ENCODE measurements at places on chromosomes 7 and 10. TPM values are rescaled to one million over a fixed set of nuclear protein-coding genes. Genes with fewer than 3 reads are reported as not detected.

Gene TMEM236
- total RNA-seq = 0.49 TPM

Gene NPFFR1
- 4.8 TPM for total RNA-seq

Gene PAX4
- not detected for total RNA-seq

Gene ZNF394
- 38.8 TPM for total RNA-seq

Gene DPP6
- 0.62 TPM for total RNA-seq

Gene RPEL1
- not detected for total RNA-seq

Gene CNNM1
- total RNA-seq = not detected

Gene ALKBH4
- total RNA-seq = 8.6 TPM

Gene OR2A12
- not detected for total RNA-seq

Gene KEL
- 2.3 TPM for total RNA-seq

Gene LIPF
- total RNA-seq = not detected

Gene VKORC1L1
- total RNA-seq = 23.4 TPM

Gene ZNF727
- total RNA-seq = 6.8 TPM

Gene TRIM73
- 8.7 TPM for total RNA-seq

- no peak for DNase-seq
These were observed 115.5 kb upstream of the ZNF438 start for GRCh38 chr10:31147210-31147608.

- DNase-seq = no peak
These were observed 102.7 kb upstream of the PRSS1 start for GRCh38 chr7:142646386-142647140.

DNA sequence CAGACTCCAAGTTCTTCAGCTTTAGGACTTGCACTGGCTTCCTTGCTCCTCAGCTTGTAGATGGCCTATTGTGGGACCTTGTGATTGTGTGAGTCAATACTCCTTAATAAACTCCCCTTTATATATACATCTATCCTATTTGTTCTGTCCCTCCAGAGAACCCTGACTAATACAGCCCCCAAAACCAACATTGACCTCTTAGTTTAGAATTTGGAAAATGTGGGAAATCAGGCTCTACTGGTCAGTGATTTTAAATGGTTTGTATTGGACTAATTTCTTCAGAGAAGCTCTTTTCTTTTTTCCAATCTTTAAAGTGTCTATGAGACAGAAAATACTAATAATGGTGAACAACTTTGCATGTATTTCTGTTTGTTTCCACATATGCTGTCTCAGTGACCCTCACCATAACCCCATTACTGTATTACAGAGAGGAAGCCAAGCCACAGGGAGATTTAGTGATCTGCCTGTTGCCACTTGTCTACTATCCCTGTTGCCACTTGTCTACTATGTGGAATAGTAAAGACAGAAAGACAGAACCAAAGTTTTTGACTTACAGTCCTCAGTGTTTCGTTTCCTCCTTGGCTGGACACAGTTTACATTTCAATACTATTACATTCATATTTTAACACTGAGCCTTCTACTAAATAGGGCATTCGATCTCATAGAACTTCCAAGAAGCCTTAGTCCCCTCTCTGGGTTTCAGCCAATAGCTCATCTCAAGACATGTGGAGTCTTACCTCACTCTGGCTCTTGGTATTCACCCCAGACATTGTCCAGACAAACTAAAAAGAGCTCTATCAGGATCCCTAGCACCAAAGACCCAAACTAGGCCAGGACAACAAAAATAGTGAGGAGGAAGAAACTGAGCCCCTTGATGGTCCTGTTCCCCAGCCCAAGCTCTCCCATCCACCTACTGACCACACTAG, 121.0 kb downstream of the AKR1D1 start:
- no peak for DNase-seq

- DNase-seq = no peak
These were observed 299.9 kb upstream of the LYZL1 start for GRCh38 chr10:28988980-28989379.

DNA sequence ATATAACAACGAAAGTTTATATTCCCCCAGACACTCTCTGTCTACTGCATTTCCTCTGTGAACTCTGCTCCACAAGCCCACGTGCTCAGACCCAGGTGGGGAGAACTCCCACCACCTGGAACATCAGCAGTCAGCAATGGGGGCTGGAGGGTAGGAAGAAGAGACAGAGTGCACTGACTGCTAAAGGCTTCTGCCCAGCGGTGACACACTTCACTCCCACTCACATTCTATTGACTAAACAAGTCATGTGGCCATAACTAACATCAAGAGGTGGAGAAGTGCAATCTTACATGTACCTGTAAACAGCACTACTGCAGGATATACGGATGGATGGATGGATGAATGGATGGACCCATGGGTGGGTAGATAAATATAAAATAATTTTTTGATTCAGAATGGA, 122.2 kb downstream of the MPP7 start:
- DNase-seq = no peak

DNA sequence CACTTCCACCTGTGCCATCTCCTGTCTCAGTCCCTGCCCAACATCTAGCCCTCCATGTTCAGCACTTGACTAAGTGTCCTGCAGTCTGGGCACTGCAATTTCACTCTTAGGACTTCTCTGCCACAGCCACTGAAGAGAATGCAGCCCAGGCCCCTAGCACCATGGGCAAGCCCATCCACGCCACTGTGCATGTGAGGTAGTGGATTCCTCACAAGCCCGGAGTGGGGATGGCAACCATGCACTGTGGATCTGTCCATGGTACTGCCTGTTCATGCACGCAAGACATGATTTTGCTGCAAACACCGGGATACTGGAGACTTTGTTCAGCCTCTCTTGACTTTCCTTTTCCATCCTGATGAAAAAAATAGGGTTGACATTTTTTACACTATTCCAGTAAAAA, 12.3 kb downstream of the DDC start:
- no peak for DNase-seq

GRCh38 chr7:155878250-155878649, 66.0 kb upstream of the SHH start:
- DNase-seq = no peak

DNA sequence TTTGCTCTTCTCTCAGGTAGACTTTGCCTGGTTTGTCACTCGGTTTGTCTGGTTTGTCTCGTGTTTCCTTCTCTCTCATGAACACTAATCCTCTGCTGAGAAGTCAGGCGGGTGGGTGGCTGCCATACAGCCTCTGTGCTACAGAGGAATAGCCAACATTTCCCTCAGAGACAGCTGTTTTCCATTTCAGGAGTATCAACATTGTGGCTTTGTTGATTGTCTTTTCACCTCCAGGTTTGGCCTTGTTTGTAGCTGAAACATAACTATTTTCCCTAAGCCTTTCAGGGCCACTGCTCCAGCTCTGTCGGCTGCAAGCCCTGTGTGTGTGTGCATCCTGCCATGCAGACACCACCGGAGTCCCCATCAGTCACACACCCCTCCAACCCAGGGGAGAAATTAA, 122.8 kb downstream of the BAMBI start:
- no peak for DNase-seq

DNA sequence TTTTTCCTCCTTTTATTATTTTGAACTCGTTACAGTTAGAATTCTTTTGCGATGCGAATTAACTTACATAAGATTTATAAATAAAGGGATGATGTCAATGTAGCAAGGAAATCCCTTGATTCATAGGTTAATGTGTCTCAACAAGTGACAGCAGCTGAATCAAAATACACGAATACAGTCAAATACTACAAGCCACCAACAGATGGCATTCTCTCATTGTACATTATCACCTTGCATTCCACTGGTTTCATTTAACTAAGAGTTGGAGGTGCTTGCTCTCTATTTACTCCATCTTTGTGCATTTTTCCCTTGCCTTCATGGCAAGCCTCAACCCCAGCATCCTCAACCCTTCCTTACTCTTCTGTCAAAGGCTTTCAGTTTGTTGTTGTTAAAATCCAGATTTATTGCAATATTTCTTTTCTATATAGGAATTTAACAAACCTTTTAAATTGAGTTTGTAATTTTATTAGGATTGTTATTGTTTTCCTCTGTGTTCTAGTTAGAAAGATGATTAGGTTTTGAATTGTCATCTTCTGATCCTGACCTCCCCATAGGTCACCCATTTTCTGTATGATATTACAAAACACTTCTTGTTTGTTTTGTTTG, 78.3 kb downstream of the SLC25A40 start:
- no peak for DNase-seq

GRCh38 chr10:94938383-94938782, at the start of gene CYP2C9:
TSS of gene CYP2C9 (plus strand) at chr10:94938658. CDS start at chr10:94938683, 25 bp downstream.
- no peak for DNase-seq

GRCh38 chr10:86155054-86155921, 211.3 kb downstream of the GRID1 start:
- no peak for DNase-seq

All from sciatic nerve (tissue), 2 donors.